ENCODE measurements at places on chromosomes 3 and 15.

DNA sequence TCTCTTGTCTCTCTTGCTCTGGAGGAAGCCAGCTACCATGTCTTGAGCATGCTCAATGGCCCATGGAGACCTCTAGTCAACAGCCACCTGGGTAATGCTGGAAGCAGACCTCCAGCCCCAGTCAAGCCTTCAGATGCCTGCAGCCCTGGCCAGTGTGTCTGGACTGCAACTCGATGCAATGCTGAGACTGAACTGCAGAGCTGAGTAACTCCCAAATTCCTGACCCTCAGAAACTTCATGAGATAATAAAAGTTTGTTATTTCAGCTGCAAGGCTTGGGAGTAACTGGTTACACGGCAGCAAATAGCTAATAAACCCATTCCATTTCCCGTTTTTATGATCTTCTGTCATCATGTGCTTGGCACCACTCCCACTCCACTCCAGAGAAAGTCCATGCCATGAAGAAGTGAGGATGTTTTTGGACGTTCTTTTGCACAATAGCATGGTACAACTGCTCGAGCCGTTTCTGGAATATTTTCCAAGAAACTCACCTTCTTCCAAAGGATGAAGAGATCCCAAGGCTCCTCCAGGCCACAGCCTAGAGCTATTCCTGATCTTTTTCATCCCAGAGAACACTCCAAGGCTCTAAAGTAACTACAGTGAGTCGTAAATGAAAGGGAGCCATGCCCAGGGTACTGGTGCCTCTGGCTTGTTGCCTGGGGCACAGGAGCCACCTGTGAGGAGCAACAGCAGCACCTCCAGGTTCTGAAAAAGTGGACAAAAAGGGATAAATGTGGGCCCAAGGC is 72.0 kb upstream of the KLF13 start:
- no peak for DNase-seq

DNA sequence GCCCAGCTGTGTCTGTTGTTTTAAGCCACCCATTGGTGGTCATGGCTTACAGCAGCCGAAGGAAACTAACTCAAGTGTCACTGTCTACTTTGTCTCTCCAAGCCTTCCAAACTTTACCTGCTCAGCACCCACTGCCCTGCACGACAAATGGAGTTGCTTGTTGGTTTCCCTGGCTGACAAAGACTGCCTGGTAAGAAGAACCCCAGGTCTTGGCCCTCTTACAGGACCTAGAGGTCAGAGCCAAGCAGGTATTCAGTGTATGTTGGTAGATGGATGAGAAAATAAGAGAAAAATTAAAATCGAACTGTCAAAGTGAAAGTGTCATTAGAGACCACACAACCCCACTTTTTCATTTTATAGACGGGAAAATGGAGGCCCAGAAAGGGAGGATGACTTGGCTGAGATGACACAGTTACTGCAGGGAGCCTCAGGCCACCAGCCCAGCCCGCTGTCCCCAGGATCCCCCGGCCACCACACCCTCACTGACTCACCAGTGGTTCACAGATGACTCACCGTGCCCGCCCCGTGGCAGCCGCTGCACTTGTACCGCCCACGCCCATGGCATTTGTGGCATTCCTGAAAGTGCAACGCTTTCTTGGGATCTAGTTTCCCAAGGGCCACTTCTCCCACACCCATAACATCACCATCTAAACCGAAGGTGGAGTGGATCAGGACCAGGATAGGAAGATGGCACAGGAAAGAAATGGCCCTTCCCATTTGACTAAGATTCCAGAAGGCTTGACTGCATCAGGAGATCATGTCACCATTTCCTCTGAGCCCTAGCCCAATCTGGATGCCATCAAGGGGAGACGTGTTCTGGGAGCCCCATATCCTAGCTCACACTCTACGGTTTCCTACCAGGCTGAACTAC is 15.2 kb downstream of the SSUH2 start:
- DNase-seq: no peak

GRCh38 chr3:119481079-119481478 is 12.3 kb downstream of the POGLUT1 start:
- no peak for DNase-seq

DNA sequence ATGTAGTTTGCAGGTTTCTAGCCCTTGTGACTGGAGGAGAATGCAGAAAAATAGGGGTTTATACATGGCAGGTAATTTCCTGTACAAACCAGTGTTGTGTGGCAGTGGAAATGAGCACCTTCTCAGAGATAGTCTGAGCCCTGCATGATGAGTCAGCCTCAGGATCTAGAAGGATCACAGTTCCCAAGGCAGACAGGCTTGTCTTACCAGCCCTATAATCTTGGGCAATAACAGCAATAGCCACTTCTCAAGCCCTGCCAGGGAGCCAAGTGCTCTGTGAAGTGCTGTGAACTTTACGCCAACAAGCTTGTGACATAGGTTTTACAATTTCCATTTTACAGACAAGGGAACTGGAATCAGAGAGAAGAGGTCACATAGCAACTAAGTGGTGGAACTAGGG is 89.4 kb downstream of the CD47 start:
- DNase-seq: no peak

DNA sequence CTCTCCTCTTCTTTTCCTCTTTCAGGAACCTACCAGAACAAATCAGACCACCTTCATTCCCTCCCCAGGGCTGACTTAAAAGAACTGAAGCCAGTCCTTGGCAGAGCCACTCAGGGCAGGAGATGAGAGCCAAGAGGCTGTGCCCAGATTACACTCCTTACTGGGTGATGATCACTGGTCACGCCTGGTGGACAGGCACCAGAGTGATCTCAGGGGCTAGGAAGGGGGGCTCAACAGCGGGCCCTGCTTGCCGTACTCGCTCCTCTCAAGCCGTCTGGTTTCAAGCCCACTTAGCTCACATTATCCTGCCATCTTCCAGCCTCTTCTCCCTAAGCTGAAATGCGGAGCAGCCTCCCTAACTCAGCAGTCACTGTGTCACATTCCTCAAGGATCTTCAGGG is 1.7 kb upstream of the FAH start:
- DNase-seq: no peak

All from NCI-H526 (cell line).